Astrocyte of the cerebellum (primary cell): ENCODE measurements at places on chromosomes 4 and X.

DNA sequence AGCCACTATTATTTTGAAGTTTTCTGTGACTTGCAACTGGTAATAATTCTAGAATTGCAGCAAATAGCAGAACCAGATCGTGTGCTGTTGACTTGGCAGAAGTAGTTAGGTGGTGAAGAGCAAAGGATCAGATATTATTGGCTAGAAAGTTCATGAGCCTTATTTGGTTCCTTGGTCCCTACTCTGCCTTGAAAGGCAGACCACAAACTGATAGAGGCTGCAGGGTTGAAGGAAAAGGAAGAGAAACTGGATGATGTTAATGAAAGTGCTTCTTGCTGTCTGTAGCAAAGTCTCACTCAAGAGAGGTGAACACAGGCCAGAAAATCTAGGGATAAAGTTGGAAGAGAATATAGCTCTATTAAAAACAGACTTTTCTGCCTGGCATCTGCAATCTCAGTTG lies 41.2 kb upstream of the RNF150 start:
- no peak for DNase-seq

DNA sequence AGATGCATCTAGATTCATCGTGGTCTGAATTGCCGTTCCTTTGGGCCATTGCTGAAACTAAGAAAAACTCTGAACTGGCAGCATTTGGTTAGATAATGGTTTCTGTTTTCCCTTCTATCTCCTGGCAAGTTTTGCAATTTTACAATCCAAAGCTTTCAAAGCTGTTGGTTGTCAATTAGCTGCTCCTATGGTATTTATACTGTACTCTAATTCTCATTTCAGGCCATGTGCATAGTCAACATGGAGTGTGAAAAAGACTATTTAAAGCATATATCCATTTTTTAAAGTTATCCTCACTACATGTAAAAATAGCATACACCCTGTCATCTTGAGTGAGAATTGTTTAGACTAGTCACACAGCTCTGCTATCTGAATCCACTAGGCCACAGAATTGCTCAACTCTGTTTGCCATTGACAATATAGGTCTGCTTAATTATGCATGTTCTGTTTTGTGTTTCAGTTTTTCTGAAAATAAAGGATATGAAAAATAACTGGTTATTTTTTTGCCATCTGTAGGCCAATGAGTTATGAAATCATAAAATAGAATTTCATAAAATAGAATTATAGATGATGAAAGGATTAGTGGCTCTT lies 27.7 kb upstream of the TEC start:
- DNase-seq: no peak

DNA sequence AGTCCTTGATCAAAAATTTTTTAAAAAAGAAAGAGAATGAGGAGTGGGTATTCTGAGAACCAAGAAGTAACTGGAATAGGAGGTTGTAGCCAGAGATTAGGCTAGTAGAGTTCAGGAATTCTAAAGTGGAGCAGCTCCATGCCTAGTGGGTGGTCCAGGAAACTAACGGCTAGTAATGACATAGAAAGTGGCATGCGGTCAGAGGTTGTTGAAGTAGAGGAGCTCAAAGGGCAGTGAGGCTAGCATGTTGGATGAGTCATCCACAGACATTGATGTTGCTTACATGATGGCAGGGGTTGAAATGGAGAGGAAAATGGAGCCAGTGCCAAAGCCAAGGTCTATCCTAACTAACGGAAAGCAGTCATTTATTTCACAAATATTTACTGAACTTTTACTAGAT lies 42.1 kb downstream of the TEX13B start:
- no peak for DNase-seq

- no peak for DNase-seq
These were observed 655 bp downstream of the CYTL1 start for GRCh38 chr4:5018603-5019002.

DNA sequence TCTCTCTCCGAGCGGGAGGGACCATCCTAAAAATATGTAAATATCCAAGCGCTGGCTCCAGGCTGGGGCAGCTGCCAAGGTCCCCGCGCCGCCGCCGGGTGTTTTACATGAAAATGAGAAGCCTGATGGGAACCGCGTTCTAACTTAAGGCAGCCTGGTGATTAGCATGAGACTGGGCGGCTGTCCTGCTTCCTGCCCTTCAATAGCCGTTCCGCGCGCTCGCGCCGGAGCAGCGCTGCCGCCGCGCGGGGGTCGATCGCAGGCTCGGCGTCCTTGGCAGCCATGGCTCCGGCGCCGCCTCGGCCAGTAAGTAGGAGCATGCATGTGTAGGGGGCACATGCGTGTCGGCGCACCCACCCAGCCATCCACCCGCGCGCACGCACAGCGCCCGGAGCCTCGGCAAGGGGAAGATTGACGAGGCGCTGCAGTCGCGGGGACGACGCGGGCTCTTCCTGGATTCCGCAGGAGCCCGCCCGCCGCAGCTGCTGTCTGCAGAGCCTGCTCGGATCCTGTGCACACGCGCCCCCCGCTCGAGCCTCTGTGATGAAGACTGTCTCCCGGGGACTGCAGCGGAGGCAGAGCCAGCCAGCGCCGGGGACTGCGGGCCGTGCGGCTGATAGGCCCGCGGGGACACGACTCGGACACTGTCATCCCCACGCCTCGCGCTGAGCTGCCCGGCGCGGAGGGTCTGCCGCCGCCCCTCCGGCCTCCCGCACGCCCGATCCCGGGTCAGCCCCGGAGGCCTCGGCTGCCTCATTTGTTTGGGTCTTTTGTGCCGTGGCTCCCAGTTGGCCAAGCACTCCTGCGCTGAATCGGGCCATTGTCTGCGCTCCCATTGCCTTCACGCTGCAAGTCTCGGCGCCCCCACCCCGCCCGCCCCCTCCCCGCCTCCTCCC lies 734 bp downstream of the STOX2 start:
- DNase-seq: no peak

DNA sequence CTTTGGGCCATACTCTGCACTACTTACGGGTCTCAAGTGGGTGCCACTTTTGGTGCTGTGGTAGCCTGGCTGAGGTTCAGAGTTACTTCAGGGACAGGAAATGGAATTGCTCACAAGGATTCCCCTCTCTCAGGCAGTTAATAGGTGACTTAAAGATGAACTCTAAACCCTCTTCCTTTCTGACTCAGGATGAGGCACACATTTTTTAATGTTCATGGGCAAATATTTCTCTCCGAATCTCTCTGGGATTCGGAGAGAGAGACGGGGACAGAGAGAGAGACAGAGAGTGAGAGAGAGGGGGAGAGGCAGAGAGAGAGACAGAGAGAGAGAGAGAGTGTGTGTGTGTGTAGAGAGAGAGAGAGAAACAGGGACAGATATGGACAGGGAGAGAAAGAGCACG lies 79.8 kb downstream of the NYX start:
- DNase-seq: no peak
